Activated CD4-positive, alpha-beta T cell treated with anti-CD3 and anti-CD28 coated beads, Interleukin-2, amount 50 U/mL, for 4 hours (primary cell): ENCODE measurements at places on chromosomes 13 and 19.

DNA sequence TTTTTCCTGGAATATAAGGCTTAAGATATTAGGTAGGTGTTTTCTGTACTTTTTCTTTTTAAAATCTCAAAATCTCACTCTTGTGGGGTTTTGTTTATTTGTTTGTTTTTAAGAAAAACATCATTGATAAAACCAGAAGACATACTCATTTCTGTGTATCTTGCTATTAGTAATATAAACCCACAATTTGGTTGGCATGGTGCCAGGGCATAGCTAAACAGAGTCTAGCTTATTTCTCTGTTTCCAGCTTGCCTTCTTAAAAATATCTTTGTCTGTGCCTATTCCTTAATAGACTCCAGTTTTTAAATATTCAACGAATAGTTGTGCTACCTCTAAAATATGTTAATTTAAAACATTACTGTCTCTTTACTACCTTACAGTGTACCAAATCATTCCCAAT, 1121.9 kb upstream of the PCDH20 start:
- no peak for DNase-seq

DNA sequence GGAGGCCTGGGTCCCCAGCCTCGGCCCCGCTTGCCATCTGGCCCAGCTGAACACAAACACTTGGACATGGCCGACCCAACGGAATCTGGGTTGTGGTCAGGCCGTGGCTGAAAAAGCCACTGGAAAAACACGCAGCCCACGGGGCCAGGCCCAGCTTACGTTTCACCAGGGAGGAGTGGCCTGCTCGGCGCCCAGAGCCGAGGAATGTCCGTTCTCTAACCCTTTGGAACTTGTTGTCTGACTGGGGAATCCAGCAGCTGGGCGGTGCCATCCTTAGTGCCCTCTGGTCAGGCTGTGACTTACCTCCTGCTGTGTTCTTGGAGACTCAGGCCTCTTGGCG, 13.8 kb downstream of the CILP2 start:
- DNase-seq: no peak

GRCh38 chr19:41455936-41456335, 13.0 kb downstream of the ERICH4 start:
- no peak for DNase-seq

DNA sequence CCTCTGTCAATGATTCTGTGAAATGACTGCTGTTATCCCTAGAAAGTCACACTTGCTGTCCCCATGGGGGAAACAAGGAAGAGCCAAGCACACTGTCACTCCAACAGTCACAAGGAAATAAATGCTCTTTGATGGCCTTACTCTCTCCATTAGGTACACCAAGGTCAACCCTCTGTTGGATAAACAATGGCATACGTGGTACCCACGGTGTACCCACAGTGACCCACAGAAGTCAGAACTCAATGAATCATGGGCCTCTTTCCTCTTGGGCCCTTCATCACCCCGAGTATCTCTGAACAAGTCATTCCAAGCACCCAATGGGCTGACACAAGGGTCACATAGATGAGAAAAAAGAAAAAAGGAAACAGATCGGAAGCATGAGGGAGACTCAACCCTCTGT, 15.4 kb downstream of the DZIP1 start:
- DNase-seq: no peak

- DNase-seq: no peak
Measured at GRCh38 chr19:17989425-17990094, 18.4 kb upstream of the ARRDC2 start.

DNA sequence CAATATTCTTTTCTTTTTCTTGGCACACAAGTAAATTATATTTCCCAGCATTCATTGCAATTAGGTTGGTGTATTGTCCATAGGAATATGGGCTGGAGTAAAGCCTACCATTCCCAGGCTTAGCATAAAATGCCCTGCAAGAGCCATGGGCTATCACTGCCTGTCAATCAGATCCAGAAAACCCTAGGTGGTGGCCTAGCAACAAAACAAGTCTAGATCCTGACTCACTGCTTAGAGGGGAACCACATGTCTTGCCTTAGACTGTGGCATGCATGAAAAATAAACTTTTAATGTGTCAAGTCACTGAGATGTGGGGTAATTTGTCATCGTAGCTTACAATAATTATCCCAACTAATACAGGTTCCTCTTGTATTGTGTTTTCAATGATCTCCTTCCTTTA, 16.2 kb downstream of the SOX21 start:
- no peak for DNase-seq

- DNase-seq: no peak
Measured at GRCh38 chr13:30147015-30147414, 160.3 kb downstream of the KATNAL1 start.

DNA sequence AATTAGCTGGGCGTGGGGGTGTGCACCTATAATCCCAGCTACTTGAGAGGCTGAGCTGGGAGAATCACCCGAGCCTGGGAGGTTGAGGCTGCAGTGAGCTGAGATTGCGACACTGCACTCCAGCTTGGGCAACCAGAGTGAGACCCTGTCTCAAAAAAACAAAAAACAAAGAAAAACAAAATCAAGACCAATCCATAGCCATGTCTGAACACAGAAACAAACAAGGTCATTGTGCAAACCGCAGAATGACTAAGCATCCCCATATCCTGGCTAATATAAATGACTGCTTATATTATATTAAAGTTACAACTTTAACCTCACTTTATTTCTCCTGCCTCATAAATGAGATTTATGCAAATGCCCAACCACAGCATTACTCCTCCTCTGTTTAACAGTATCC, 2.3 kb upstream of the LYPD3 start:
- DNase-seq: no peak

- no peak for DNase-seq
Measured at GRCh38 chr13:90015565-90016507, 1331.7 kb upstream of the MIR17HG start.

DNA sequence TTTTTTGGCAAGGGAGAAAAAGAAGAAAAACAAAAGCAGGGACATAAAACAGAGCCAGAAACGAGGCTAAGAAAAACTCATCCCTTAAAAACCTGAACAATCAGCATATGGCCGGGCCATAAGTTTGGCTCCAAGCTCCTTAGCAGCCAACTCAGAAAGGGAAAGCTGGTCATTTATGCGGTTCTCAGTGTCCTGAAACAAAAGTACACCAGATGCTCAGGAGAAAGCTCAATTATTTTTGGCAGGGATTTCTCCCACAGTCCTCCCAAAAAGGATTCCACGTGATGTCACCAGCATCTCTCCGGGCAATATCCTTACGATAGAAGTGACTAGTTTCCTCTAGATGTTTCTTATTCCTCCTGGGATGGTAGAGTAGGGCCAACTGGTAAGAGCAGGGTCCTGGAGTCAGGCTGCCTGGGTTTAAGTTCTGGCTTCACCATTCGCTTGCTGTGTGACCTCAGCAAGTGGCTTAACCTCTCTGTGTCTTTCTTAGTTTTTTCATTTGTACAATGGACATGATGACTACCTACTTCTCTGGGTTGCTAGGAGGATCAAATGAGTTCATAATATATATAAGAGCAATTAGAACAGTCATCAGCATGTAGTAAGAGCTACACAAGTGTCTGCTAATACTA, 34.0 kb downstream of the PIN1 start:
- DNase-seq: no peak

- DNase-seq: no peak
Measured at GRCh38 chr19:15124572-15125231, 17.5 kb downstream of the SYDE1 start.

DNA sequence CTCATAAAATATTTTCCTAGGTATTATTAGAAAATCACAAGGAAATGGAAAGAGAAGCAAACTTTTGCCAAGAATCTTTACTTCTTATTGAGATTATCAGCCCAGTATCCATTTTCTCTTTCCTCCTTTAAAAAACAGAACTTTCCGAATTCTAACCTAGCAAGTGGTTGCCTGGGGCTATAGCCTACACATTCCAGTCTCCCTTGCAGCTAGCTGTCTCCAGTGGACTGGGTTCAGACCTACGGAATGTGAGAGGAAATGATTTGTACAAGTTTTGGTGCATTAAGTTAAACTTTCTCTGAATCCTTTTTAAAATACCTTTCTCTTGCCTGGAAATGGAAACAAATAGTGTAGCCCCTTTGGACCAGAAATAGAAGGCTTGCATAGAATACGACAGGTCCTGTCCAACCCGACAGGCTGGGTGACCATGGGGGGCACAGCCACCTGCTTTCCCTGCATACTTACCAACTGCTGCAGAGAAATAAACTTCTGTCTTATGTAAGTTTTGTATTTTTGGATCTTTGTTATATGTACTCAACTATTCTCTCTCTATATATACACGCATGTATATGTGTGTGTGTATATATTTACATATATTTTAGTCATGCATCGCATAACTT, 185.9 kb downstream of the NALCN start:
- no peak for DNase-seq

GRCh38 chr19:32287086-32287485, 58.3 kb upstream of the ZNF507 start:
- DNase-seq: no peak

- DNase-seq: no peak
Measured at GRCh38 chr19:18601875-18602274, 4.7 kb downstream of the CRLF1 start.

DNA sequence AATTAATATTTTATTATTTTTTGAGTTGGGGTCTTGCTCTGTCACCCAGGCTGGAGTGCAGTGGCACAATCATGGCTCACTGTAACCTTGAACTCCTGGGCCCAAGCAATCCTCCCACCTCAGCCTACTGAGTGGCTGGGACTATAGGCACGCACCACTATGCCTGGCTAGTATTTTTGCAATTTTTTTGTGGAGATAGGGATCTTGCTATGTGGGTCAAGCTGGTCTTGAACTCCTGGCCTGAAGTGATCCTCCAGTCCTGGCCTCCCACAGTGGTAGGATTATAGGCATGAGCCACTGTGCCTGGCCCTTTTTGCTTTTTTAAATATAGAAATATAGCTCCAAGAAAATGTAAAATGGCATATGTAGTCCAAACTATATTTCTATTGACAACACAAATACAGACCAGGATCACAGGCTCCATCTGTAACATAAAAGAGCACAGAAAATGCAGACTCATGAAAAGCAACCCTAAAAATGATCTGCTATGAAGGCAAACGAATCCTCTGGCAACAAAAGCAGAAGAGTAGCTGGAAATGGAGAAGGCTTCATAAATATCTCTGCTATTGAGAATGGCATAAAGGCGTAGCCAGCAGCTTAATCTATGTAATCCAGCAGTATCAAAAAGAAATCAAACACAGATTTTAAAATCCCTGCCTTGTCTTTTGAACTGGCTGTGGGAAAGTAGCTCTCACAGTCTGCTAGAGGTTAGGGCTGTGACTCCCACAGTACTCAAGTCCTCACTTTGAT, 200.6 kb downstream of the LHFPL6 start:
- no peak for DNase-seq

GRCh38 chr13:27522847-27523246, 72.5 kb upstream of the MTIF3 start:
- no peak for DNase-seq

GRCh38 chr19:14432791-14433553, at the start of gene PKN1:
TSS of gene PKN1 (plus strand) at chr19:14433306. CDS start at chr19:14433522, 216 bp downstream.
- no peak for DNase-seq

GRCh38 chr13:21785990-21786389, 115.1 kb downstream of the FGF9 start:
- no peak for DNase-seq

- DNase-seq: no peak
Measured at GRCh38 chr19:41930926-41931592, 2.8 kb upstream of the ERFL start.

DNA sequence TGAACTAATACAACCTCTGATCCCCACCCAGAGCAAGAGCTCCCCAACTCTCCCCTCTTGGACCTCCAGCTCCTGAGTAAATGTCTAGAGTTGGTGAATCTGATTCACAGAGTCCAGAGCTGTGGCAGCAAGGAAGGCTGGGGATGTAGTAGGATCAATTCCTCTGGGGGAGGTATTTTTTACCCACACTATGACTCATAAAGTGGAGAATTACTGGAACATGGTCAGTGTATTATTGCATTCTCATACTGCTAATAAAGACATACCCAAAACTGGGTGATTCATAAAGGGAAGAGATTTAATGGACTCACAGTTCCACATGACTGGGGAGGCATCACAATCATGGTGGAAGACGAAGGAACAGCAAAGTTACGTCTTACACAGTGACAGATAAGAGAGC, 496.7 kb downstream of the EFNB2 start:
- DNase-seq: no peak

- DNase-seq: no peak
Measured at GRCh38 chr13:91719033-91719432, 320.6 kb downstream of the GPC5 start.

GRCh38 chr13:95679722-95680121, 2.8 kb downstream of the DNAJC3 start:
- DNase-seq: no peak

- no peak for DNase-seq
Measured at GRCh38 chr13:80160110-80160509, 180.8 kb downstream of the SPRY2 start.

GRCh38 chr13:51041126-51041525, 69.9 kb downstream of the C13orf42 start:
- DNase-seq: no peak

DNA sequence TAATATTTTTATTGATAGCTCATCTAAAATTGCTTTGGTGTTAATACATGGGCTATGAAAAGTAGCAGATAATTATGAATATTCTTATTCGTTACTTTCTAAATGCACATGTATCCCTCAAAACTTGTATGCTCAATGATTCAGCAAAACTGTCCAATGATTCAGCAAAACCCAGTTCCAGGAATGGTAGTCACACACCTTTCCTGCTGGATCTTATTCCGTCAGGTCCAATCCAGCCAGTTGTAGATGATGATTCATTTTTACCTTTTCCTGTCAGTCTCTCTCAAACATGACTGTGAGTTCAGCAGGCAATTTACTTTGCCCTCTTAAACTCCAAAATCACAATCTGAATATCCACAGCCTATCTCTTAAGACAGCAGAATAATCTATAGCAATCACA, 1082.6 kb downstream of the EFNB2 start:
- DNase-seq: no peak

GRCh38 chr19:41699968-41700323, 8.5 kb upstream of the CEACAM5 start:
- no peak for DNase-seq

DNA sequence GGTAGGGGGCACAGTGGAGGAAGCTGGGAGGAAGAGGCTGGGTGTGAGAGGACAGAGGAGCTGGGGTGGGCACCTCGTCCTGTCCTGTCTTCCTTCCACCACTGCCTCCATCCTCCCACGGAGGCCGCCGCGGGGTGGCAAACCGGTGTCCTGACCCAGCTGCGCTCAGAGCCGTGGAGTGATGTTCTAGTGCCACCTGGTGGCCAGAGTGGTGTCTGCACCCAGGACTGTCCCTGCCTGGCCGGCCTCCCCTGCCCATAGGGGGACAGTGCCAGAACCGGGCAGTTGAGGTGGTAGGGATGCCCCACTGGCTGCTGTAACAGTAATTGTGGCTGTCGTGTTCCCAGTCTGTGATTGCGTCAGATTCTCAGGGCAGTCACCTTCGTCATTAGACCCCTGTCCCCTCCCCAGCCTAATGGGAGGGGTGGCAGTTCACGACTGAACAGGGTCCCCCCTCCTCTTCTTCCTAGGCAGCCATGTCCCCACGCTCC, 11.1 kb upstream of the ARRDC2 start:
- DNase-seq: peak; percentile 85
